ENCODE measurements at places on chromosomes 2 and 18.

GRCh38 chr2:119548516-119549120, 4.4 kb downstream of the CFAP221 start:
- DNase-seq = no peak

DNA sequence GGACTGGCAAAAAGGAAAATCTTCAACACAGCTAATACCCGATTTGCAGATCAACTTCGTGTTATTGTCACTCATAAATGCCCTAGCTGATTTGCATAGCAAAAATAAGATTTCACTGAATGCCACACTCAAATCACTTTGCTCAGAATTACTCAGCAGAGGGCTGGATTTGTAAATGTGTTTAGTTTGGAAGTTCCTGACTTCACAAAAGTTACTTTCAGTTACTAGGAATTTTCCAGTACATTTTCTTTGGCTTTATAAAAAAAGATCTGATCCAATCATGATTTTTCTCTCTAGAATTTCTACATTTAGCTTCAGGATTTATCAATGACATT, 433.3 kb upstream of the ID2 start:
- no peak for DNase-seq

DNA sequence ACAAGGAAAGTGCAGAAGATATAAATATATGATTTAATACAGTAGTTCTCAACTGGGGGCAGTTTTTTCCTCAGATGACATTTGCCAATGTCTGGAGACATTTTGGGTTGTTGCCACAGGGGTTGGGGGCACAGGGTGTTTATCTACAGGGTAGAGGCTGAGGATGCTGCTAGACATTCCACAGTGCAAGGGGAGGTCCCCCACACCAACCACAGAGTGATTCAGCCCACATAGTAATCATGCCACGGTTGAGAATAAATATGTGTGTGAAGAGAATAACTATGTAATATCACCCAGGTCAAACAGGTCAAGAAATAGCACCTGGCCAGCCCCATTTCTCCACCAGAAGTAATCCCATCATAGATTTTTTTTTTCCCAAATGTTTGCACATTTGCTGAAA, 17.9 kb downstream of the DYSF start:
- DNase-seq = no peak

DNA sequence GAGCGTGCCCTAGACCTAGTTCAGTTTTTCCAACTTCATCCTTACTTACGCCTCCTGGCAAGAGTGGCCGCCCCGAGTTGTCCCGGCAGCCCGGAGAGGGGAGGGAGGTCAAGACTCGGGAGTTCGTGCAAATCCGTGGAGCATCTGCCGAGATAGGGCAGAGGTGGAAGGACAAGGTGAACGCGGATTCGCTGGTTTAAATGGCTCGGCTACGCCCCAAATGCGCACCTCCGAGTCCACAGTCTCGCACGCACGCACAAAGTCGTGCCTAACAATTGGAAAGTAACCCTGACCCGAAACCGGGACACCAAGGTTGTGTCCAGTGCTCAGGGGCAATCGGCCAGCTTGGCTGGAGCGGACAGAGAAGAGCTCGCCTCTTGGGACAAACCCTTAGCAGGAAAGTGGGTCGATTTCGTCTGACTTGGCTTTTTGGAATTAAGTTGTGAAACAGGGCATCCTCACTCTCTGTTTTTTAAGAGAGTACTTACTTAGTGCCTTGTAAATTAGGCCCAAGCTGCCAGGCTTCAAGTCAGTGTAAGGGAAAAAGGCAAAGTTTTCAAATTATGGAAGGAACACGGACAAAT, 726 bp upstream of the SS18 start:
- DNase-seq = no peak

GRCh38 chr2:238701341-238702206, 146.3 kb upstream of the TWIST2 start:
- no peak for DNase-seq

DNA sequence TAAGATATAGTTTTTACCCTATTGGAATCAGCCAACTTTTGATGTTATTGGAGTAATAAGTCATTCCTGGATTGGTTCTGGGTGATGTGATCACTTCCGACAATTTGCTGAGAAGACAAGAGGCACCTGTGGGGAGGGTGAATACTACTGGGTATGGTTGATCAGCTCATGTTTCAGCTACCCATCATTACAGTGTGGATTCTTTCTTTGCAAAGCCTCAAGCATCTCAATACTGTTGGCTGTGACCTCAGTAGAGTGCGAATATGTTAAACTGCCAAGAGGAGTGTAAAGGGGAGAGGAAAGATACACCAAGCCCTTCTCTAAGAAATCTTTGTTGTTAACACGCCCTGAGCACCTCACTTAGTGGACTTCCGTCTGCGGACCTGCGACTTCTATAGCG, 317.7 kb downstream of the TDRD15 start:
- DNase-seq = no peak

DNA sequence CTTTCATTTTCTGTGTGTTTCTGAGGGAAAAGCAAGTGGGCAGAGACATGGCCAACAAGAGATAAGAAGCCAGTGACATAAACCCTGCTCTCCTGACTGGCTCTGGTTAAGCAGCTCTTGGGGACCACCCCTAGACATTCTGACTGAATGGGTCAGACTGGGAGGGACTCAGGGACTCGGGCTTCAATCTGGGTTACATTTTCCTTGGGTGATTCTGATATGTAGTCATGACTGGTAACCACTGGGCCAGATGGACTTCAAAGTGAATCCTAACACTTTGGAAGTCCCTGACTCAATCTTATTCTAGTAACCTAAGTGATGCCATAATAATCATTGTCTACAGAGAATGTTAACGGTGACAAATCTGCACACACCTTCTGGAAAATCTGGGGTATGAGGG, 397.8 kb downstream of the NBAS start:
- no peak for DNase-seq

DNA sequence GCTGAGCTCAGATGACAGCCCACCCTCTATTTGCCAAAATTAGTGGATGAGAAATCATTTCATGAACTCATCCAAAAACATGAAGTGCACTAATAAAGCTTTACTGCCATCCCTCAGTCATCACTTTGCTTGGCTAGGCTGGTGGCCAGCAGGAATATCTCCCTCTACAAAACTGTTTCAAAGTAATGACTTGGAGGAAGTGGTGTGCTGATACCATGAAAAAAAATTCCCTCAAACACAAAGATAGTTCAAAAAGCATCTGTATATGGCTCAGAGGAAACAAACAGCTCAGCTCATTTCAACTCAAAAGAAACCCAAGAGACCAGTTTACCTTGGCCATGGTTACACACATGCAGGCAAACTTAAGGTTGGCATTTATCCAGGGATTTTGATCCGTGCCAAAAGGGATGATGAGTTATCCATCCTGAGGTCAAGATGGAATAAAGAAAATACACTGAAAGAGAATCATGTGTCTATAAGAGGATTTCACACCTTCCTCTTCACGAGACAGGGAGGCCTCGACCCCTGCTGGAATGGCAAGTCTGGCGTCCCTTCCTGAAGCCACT, 18.4 kb upstream of the WIPF1 start:
- DNase-seq = no peak

DNA sequence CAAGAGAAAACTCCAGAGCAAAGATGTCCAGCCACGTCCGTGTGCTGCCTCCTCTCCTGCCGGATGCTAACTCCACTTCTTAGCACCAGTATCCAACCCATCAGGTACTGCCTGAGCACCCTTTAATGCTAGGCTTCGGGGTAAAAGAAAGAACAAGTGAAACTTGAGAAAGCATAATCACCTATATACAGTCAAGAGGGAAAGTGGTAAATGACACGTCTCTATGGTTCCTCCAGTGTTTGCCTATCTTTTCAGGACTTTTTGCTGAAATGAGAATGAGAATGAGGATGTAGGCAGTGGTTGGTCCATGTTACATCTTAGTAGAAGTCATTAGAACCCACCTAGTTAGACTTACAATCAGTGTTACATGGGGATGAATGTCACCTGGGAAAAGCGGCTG, 47.9 kb downstream of the EPHA4 start:
- no peak for DNase-seq

DNA sequence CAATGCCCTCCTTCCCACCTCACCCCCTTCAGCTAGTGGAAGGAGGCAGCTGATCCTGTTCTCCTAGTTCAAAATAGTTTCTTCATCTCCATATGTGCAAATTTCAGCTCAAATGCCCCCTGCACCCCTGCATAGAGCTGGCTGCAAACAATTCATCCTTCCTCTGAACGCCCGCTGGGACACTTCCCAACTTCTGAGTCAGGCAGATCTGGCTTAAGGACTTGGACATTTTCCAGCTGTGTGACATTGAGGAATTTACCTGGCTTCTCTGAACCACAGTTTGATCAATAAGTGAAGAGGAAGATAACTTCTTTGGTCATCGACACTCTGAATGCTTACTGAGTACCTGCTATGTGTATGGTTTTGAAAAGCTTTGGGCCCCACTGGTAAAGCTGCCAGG, 23.5 kb downstream of the PTGR3 start:
- no peak for DNase-seq

- no peak for DNase-seq
Measured at GRCh38 chr2:96965781-96966514, 20.4 kb downstream of the FAM178B start.

DNA sequence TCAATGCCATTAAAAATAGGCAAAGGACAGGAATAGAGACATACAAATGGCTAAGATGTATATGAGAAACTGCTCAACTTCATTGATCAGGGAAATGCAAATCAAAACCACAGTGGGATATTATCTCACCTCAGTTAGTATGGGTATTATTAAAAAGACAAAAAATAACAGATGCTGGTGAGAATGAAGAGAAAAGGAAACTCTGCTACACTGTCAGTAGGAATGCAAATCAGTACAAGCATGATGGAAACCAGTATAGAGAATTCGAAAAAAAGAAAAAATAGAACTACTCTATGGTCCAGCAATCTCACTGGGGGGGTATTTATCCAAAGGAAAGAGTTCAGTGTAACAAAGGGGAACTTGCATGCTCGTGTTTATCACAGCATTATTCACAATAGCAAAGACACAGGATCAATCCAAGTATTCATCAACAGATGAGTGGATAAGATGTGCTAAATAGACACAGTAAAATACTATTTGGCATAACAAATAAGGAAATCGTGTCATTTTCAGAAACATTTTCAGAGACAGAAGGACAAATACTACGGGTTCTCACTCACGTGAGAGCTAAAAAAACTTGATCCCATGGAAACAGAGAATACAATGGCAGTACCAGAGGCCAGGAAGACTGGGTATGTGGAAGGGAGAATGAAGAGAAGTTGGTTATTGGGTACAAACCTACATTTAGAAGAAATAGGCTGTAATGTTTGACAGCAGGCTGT, 60.6 kb downstream of the CCDC74A start:
- DNase-seq = no peak

DNA sequence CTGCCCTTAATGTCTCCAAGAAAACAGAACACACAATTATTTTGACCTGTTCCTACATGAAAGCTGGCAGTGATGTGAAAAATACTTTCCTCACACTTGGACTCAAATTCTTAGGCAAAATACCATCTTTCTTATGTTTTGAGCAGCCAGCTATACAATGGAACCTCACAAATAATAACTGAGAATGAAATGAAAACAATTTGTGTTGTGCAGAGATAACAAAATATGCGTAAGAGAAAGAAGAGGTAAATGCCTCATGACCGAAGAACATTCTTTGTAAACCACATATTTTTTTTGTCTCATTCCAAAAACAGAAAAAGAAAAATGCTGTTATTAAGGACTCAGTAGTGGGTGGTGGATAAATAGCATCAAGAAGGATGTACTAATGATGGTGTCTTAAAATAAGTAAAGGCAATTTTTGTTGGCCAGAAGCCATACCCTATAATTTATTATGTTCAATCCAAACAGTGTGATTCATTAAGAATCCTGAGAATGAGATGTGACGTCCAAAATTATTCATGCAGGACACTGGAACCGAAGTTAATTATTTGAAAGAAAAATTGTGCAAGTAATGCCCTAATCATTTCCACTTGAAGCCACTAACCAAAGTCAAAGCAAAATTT, 193.0 kb upstream of the NETO1 start:
- no peak for DNase-seq

DNA sequence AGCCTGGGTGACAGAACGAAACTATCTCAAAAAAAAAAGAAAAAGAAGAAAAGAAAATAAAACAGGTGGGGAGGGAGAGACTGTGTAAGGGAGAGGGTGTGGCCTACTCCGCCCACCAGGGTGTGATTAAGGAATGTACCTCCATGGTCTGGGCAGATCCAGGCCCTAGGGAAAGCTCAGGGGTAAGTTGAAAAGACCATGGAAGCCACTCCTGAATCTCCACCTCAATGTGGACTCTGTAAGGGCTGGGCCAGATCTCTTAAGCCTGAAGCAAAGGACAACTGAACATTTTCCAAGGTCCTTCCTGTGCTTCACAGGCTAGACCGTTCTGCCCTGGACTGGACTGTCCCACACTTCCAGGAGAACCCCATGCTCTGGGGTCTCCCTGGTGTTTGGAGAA, 9.7 kb upstream of the ATG16L1 start:
- no peak for DNase-seq

Measured in NCI-H2227 treated with DMSO at 0.1 percent for 48 hours (cell line).